Ovary (tissue), 10 donors: ENCODE measurements at places on chromosomes 4 and X. TPM values are rescaled to one million over a fixed set of nuclear protein-coding genes. Genes with fewer than 3 reads are reported as not detected.

Gene XK
- total RNA-seq: 0.60 TPM

Gene SPANXB1
- total RNA-seq: not detected

Gene PF4V1
- total RNA-seq: not detected

- H3K27ac ChIP-seq: no peak overlapping the region
- H3K27me3 ChIP-seq: no peaks in the 10 kb centered on the region
- no peak for DNase-seq
Observed at GRCh38 chrX:129769467-129770154, 10.1 kb upstream of the SASH3 start.

GRCh38 chr4:2958446-2958845 is 4.8 kb downstream of the NOP14 start:
- no peak overlapping the region for H3K4me3 ChIP-seq
- DNase-seq: no peak
- H3K27ac ChIP-seq: no peak overlapping the region
- H3K27me3 ChIP-seq: no peaks in the 10 kb centered on the region
- H3K36me3 ChIP-seq: no peaks in the 10 kb centered on the region

GRCh38 chr4:113773756-113774155 is 12.2 kb upstream of the CAMK2D start:
- no peaks in the 10 kb centered on the region for H3K36me3 ChIP-seq
- no peaks in the 10 kb centered on the region for H3K4me1 ChIP-seq
- no peak overlapping the region for H3K27ac ChIP-seq
- H3K4me3 ChIP-seq: no peak overlapping the region
- no peaks in the 10 kb centered on the region for H3K27me3 ChIP-seq

GRCh38 chr4:87589531-87589930 is 18.8 kb upstream of the DSPP start:
- no peak for DNase-seq
- no peak overlapping the region for H3K4me3 ChIP-seq
- H3K27ac ChIP-seq: no peak overlapping the region
- H3K36me3 ChIP-seq: no peaks in the 10 kb centered on the region
- no peaks in the 10 kb centered on the region for H3K4me1 ChIP-seq

GRCh38 chr4:122827879-122828601 is 1.4 kb downstream of the FGF2 start:
- DNase-seq: peak; percentile 46
- H3K4me3 ChIP-seq: peak overlapping the region; percentile 77
- peaks cover 6% of the 10 kb centered on the region for H3K4me1 ChIP-seq
- peak overlapping the region; percentile 98 for H3K27ac ChIP-seq
- H3K36me3 ChIP-seq: no peaks in the 10 kb centered on the region
- no peaks in the 10 kb centered on the region for H3K27me3 ChIP-seq
